ENCODE measurements at places on chromosomes 3 and 15. TPM values are rescaled to one million over a fixed set of nuclear protein-coding genes. Genes with fewer than 3 reads are reported as not detected.

- H3K27ac ChIP-seq, result no peak overlapping the region
- H3K27me3 ChIP-seq, result no peaks in the 10 kb centered on the region
- H3K36me3 ChIP-seq, result no peaks in the 10 kb centered on the region
- no peak for DNase-seq
- no peak overlapping the region for H3K4me3 ChIP-seq
Observed at GRCh38 chr3:23275061-23275460, 71.9 kb downstream of the UBE2E2 start.

DNA sequence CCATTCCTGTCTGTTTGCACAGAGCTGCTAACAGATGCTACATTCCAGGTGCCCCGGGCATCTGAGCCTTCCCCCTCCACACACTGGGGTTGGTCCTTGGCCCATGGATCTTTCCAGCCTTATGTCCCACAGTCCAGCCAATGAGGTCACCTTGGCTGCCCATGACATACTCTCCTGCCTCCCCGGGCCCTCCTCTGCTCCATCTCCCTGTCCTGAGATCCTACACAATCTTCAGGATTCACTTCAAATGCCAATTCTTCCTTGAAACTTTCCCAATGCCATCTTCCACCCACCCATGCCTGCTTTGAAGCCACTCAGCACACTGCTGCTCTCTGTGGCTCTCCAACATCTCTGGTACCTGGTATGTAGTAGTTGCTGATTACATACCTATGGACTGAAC, 4.3 kb downstream of the CHRNA3 start:
- DNase-seq, result no peak
- peaks cover 3% of the 10 kb centered on the region for H3K27me3 ChIP-seq
- H3K4me1 ChIP-seq, result no peaks in the 10 kb centered on the region
- H3K4me3 ChIP-seq, result no peak overlapping the region
- no peaks in the 10 kb centered on the region for H3K36me3 ChIP-seq
- no peak overlapping the region for H3K27ac ChIP-seq

- H3K36me3 ChIP-seq, result no peaks in the 10 kb centered on the region
- H3K27me3 ChIP-seq, result no peaks in the 10 kb centered on the region
- no peaks in the 10 kb centered on the region for H3K4me1 ChIP-seq
- H3K4me3 ChIP-seq, result no peak overlapping the region
- no peak for DNase-seq
Observed at GRCh38 chr3:147514366-147515160, 105.4 kb downstream of the ZIC1 start.

DNA sequence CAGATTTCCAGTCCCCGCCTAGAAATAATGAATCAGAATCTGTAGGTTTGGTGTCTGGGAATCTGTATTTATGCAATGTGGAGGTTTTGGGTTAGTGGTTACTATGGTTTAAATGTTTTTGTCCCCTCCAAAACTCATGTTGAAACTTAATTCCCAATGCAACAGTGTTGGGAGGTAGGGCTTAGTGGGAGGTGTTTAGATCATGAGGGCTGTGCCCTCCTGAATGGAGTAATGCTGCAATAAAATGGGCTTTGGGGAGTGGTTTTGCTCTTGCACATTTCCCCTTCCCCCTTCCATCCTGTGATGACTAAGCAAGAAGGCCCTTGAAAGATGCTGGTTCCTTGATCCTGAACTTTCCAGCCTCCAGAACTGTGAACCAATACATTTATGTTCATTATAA, 9.2 kb upstream of the RFC4 start:
- no peaks in the 10 kb centered on the region for H3K27me3 ChIP-seq
- no peak for DNase-seq
- no peak overlapping the region for H3K27ac ChIP-seq
- H3K4me3 ChIP-seq, result no peak overlapping the region
- H3K36me3 ChIP-seq, result no peaks in the 10 kb centered on the region

The GOLGA8J gene
- not detected for total RNA-seq

The DNAJA4 gene
- 31.1 TPM for total RNA-seq

The FSTL1 gene
- 193 TPM for total RNA-seq

The STXBP5L gene
- total RNA-seq, result not detected
